Adrenal gland (tissue), 19 donors: ENCODE measurements at places on chromosomes 6 and 20. TPM values are rescaled to one million over a fixed set of nuclear protein-coding genes. Genes with fewer than 3 reads are reported as not detected.

Gene POM121L2
- not detected for polyA plus RNA-seq

Gene PERP
- polyA plus RNA-seq, result 5.5 TPM

Gene PLA2G7
- polyA plus RNA-seq, result 25.8 TPM

Gene BCLAF1
- 207 TPM for polyA plus RNA-seq

Gene CGA
- not detected for polyA plus RNA-seq

Gene IL20RA
- 8.1 TPM for polyA plus RNA-seq

Gene THBD
- polyA plus RNA-seq, result 16.3 TPM

Gene DEFB116
- polyA plus RNA-seq, result not detected

Gene ALDH8A1
- polyA plus RNA-seq, result 0.68 TPM

Gene ZC2HC1B
- not detected for polyA plus RNA-seq

Gene CDH4
- 0.20 TPM for polyA plus RNA-seq

Gene HLA-DQB1
- polyA plus RNA-seq, result 8.8 TPM

Gene PLAGL2
- polyA plus RNA-seq, result 2.3 TPM

Gene HLA-DRA
- polyA plus RNA-seq, result 101 TPM

DNA sequence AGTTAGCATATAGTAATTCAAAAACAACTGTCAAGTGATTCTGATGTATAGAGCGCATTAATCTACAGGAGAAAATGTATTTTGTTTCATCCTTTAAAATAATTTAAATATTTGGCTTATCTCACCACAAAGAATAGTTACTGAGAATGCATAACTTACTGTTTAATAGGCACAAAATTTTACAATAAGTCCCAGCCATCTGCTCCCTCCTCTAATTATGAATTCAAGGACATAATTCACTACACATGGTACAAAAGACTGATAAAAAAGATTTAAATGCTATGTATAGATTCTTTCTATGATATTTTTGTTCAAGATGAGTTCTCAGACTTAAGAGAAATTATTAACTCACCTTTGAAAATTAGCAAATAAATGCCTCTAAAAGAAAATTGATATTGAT lies 242.0 kb downstream of the FUT9 start:
- no peak for DNase-seq

DNA sequence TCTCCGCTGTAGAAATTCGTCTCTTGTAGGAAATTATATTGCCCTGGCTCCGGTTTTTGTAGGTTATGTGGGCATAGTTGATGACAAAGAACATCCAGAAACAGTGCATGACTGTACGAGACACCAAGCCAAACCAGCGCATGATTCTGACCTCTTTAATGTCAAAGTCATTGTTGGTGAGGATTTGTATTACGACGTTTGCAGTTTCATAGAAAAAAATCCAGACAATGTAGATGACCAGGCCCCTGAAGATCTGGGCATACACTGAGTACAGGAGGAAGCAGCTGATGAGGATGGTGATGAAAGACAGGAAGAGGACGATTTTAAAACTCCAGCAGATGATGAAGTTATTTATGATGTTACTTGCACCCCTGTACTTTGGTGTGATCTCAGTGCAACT lies 39.1 kb upstream of the TBC1D22B start:
- no peak for DNase-seq

DNA sequence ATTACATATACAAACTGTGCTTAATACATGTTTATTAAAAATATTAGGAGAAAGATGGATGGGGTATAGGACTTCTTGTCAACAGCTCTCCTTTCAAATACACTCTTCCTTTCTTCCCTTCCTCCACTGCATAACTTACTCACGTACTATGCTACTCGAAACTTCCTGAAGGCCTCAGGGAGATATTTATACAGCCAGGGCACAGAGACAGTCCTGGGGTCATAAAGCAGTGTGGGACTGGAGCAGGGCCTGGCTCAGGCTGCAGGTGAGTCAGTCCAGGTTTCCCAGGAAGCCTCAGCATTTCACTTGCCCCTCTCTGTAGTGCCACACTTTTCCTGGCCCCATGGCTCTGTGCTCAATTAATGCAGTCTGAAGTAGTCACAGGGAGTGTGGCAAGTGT lies 157.0 kb downstream of the UBE3D start:
- no peak for DNase-seq

GRCh38 chr6:52426667-52427066 lies 6.5 kb downstream of the EFHC1 start:
- DNase-seq, result no peak

DNA sequence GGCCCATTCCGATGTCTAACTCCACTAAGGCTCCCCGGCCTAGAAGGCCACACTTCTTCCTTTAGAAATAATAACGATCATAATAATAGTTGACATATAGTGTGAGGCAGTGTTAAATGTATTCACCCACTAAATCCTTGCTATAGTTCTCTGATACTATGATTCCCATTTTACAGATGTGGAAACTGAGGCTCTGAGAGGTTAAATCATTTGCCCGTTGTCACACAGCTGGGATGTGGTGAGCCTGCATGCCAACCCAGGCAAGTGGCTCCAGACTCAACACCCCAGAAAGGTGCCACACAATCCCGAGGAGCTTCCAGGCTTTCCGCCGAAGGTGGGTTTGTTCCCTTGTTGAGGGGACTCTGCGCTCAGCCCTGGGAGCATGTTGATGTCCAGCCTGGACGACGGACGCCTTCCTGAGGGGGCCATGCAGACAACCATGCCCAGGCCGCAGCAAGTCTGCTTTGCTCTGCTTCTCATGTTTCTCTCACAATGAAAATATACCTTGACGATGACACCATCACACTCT lies 104.6 kb upstream of the CDYL start:
- DNase-seq, result no peak

GRCh38 chr6:33414592-33415271 lies 3.2 kb downstream of the CUTA start:
- DNase-seq, result no peak

GRCh38 chr6:41181566-41181965 lies 18.6 kb upstream of the TREM2 start:
- no peak for DNase-seq

GRCh38 chr6:55033016-55033546 lies 141.2 kb upstream of the HCRTR2 start:
- DNase-seq, result no peak

- no peak for DNase-seq
Measured at GRCh38 chr6:3744211-3744900, 7.2 kb downstream of the PXDC1 start.

- no peak for DNase-seq
Measured at GRCh38 chr20:3681352-3681930, 369 bp downstream of the ADAM33 start.

- peak; percentile 24 for DNase-seq
Measured at GRCh38 chr6:151239603-151240035, at the start of gene AKAP12. Gene AKAP12, plus strand, starts transcription at chr6:151239967. Its CDS starts 596 bp downstream, at chr6:151240563.

GRCh38 chr6:150198532-150198931 lies 55.7 kb downstream of the PPP1R14C start:
- DNase-seq, result no peak

DNA sequence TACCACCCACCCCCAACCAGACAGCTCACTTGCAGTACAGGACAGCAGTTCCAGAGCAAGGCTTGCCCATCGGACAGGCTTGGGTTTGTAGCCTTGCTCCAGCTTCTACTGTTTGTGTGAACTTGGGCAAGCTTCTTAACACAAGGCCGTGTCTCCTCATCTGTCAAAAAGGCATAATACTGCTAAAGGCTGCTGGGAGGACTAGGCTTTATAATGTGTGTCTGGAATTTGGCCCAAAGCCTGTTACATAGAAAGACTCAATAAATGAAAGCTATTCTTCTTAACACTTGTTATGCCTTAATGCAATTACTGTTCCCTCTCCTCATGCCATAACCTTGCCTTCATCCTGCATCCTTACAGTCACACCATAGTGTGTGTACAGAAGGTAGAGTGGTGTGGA lies 43.4 kb downstream of the LYRM4 start:
- no peak for DNase-seq

GRCh38 chr20:43508604-43509040 lies 1.1 kb downstream of the L3MBTL1 start:
- no peak for DNase-seq

DNA sequence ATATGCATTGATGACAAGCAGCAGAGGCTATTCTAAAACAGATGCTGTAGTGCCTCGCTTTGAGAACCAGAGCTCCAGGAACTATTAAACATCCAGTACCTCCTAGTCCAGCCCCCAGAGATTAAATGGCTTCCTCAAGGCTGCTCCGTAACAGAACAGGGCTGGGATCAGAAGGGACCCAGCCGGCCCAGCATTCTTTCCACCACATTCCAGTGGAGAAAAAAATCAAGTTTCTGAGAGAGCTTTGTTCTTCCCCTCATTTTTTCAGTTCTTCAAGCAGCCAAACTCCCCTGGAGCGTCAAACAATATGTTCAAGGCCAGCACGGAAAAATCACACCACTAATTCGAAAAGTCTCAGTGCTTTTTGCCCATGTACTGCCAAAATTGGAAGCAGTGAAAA lies 5.8 kb upstream of the STMND1 start:
- DNase-seq, result no peak

GRCh38 chr6:118965843-118966370 lies 30.9 kb upstream of the MCM9 start:
- DNase-seq, result no peak

DNA sequence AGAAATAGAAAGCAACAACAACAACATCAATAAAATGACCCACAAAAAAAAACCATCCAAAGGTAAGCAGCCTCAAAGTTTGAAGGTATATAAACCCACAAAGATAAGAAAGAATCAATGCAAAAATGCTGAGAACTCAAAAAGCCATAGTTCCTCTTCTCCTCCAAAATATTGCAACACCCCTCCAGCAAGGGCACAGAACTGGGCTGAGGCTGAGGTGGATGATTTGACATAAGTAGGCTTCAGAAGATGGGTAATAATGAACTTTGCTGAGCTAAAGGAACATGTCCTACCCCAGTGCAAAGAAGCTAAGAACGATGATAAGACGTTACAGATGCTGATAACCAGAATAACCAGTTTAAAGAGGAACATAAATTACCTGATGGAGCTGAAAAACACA lies 188.8 kb upstream of the BTBD3 start:
- no peak for DNase-seq

GRCh38 chr6:107561306-107561705 lies 71.4 kb downstream of the SOBP start:
- peak; percentile 23 for DNase-seq

- DNase-seq, result no peak
Measured at GRCh38 chr6:92114797-92115196, 1304.6 kb downstream of the EPHA7 start.

- no peak for DNase-seq
Measured at GRCh38 chr6:35043381-35044130, 97.6 kb downstream of the TCP11 start.

GRCh38 chr6:157368359-157369049 lies 12.5 kb upstream of the ZDHHC14 start:
- no peak for DNase-seq

- DNase-seq, result no peak
Measured at GRCh38 chr6:165637586-165637985, 25.5 kb downstream of the PDE10A start.

DNA sequence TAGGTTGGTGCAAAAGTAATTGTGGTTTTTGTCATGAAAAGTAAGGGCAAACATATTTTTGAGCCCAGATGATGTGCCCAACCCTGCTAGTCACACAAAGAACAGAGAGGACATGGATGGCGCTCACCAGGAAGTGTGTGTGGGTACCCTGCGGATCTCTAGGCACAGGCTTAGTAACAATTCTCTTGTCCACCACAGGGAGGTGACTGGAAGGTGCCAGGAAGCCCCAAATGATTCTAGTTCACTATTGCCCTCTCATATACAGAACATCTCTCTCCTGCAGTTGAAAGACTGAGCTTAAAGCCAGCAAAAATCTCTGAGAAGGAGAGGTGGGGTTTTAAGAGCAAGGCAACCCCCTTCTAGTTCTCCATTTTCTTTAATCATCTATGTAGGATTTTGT lies 272.1 kb upstream of the TAB2 start:
- DNase-seq, result no peak

- DNase-seq, result no peak
Measured at GRCh38 chr6:13378669-13379590, 50.6 kb upstream of the TBC1D7 start.

- no peak for DNase-seq
Measured at GRCh38 chr20:62548471-62548870, 72.7 kb upstream of the GATA5 start.

DNA sequence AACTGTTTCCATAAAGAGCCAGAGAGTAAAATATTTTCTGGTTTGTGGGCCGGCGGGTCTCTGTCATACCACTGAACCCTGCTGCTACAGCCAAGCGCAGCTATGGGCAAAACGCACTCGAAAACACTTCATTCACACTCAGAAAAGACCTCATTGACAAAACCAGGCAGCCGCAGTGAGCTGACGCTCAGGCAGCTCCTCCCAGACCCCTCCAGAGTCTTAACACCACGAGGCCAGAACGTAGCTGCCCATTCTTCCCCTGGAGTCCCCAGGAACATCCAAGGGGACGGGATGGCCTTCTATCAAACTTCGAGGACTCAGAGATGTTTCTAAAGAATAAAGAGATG lies 35.6 kb upstream of the ZBP1 start:
- DNase-seq, result no peak

DNA sequence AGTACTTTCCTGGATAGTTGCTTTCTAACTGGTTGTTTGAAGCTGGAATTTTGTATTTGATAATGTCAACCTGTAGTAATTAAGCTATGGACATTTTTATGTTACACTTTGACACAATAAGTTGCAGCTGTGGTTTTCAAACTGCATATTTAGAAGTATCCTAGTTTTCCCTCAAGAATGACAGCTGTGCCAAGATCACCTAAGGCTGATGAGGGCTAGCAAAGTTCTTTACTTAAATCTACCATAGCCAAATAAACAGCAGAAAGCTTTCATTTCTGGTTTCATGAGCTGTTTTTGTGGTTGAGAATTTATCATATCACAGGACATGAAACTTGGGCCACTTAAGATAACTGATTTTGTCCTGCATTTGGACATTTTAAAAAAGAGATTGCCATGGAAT lies 30.6 kb downstream of the FAM229B start:
- no peak for DNase-seq

- DNase-seq, result no peak
Measured at GRCh38 chr6:63799313-63799712, 163.7 kb downstream of the PHF3 start.

GRCh38 chr6:162154001-162154400 lies 573.6 kb downstream of the PRKN start:
- peak; percentile 4 for DNase-seq

- DNase-seq, result no peak
Measured at GRCh38 chr20:45909336-45909808, 2.6 kb downstream of the PLTP start.
